ENCODE measurements at places on chromosomes 5 and 9.

GRCh38 chr5:84870369-84870768 is 485.7 kb upstream of the EDIL3 start:
- no peak for DNase-seq

DNA sequence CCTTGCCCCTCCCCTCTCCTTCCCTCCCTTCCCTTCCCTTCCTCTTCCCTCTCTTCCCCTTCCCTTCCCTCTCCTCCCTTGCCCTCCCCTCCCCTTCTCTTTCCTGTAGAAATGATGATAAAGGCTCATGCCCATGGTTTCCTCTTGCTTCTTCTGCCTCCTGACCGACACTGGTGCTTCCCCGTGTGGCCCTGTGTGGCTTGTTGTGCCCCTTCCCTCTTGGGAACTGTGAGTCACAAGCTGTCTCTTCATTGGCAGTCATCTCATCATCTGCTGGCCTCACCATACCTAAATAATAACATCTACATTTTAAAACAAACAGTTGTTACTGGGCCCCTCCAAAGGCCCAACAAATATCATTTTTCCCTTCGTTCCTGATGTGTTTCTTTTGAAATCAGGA is 11.7 kb upstream of the CARNMT1 start:
- no peak for DNase-seq

DNA sequence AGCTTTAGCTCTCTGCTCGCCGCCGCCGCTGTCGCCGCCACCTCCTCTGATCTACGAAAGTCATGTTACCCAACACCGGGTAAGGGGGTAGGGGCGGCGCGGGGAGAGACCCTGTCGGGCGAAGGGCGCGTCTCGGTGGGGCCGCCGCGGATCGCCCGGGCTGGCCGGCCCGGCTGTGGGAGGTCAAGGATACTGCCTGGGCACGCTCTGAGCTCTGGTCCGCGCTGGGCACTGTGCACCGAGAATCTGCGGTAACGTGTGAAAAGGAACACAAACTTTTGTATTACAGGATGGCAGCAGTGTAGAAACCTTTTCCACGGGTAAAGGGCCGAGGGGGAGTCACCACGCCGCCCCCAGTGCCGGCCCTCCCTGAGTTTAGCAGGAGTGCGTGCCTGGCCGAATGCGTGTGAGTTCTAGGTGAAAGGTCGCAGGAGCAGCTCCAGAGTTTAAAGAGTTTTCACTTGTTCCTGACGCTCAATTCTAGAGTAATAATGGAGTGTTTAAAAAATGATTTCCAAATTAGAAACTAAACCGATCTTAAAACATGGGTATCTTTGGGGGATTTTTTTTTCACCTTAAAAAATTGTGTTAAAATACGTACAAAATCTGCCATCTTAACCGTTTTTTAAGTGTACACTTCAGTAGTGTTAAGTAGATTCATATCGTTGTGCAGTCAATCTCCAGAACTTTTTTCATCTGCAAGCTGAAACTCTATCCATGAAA is at the start of gene HSDL2:
TSS of gene HSDL2 (plus strand) at position 7 of the 723 bp plus-strand sequence. CDS start at position 63, 56 bp downstream.
- no peak for DNase-seq

DNA sequence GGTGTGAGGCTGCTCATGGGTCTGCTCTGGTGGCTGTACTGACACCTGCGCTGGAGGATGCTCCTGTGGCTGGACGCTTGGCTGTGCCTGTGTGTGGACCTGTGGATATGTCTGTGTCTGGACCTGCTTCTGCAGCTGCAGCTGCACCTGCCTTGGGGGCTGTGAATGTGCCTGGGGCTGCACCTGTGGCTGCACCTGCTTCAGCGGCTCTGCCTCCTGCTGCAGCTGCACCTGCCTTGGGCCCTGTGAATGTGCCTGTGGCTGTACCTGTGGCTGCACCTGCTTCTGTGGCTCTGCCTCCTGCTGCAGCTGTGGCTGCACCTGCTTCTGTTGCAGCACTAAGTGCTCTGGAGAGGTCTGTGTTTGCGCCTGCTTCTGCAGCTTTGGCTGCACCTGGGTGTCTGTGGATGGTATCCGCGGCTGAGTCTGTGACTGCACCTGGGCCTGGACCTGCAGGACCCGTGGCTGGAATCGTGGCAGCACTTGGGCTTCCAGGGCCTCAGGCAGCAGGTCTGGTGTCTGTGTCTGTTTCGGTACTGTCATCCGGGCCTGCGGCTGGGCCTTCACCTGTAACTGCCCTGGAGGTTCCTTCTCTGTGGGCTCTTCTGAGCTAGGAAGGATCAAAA is 12.5 kb downstream of the CIZ1 start:
- DNase-seq, result no peak

- DNase-seq, result no peak
Measured at GRCh38 chr5:96933764-96934707, 1.8 kb upstream of the LNPEP start.

All from CD8-positive, alpha-beta memory T cell (primary cell).